Activated CD4-positive, alpha-beta T cell treated with anti-CD3 and anti-CD28 coated beads, Interleukin-2, amount 10 ng/mL, durations not matched to agents 7 days and 5 days (primary cell): ENCODE measurements at places on chromosomes 7 and 10.

DNA sequence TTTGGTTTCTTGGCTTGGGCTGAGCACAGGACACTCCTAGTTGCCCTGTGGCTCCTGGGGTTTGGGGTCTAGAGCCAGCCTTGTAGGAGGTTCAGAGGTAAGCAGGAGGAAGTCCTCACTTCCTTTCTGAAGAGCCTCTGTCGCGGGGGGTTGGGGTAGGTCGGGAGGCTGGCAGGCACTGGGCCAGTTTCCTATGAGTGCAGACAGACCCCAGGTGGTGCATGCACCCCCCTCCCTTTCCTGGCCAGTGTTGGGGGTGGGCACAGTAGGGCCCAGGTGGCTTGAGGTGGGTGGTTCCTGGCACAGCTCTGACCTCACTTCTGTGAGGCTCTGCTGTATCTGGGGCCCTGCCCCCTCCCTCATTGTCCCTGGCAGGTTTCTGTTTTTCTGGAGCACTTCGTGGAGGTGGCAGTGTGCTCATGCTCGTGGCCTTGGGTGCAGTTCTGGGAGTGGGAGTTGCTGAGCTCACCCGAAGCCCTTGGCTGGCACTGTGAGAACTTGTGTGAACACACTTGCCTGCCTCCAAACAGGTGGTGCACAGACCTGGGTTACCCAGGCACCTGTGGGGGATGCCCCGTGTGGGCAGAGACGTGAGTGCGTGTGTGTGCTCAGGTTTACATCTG, 1.8 kb downstream of the PALD1 start:
- H3K4me3 ChIP-seq: peak overlapping the region; percentile 39
- DNase-seq: peak; percentile 36
- H3K4me1 ChIP-seq: peaks cover 42% of the 10 kb centered on the region

- peaks cover 2% of the 10 kb centered on the region for H3K27me3 ChIP-seq
- no peaks in the 10 kb centered on the region for H3K36me3 ChIP-seq
- H3K4me3 ChIP-seq: no peak overlapping the region
- DNase-seq: no peak
These were observed 7.8 kb downstream of the RBP4 start for GRCh38 chr10:93593254-93593653.

DNA sequence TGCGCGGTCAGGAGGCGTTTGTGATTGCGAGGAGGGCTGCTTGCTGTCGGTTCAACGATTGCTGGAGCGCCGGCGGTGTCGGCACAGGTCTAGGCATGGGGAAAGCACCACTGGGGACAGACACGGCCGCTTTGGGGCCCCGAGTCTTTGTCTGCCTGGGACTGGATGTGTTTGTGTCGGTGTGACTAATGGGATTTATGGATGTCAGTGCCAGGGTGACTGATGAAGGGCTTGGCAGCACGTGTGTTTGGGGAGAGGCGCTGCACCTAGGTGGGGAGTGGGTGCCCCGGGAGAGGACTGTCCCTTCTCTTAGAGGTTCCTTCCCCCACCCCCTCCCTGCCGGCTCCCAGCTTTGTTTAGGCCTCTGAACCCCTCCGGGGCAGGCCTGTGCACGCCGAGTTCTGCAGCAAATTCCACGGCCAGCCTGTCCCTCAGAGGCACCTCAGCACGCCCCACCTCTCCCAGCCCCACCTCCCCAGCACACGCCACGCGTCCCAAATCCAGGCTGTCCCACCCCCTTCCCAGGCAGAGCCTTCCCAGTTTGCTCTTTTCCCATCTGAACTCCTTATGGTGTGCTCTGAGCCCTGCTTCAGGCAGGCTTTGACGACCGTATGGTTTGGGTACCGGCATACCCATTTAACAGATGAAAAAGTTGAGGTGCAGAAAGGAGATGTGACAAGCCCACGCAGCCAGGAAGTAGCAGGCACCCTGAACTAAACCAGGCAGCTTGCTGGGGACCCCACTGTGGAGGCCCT, 6.4 kb upstream of the TNRC18 start:
- peaks cover 66% of the 10 kb centered on the region for H3K27me3 ChIP-seq
- peaks cover 1% of the 10 kb centered on the region for H3K36me3 ChIP-seq
- H3K4me1 ChIP-seq: peaks cover 19% of the 10 kb centered on the region
- peak overlapping the region; percentile 62 for H3K27ac ChIP-seq

DNA sequence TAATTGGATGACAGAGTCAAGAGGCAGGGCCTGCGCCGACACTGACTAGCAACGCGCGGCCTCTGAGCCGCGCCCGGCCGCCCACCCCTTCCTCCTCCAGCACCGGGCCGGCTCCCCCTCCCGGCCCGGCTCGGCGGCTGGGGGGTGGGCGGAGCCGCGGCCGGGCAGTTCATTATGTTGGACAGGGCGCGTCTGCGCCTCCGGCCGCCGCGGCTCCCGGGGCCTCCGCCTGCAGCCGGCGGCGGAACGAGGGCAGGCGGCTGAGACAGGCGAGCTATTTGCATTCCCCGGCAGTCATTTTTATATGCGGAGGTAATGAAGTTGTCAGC, 106.7 kb downstream of the SNX10 start:
- no peak overlapping the region for H3K27ac ChIP-seq
- peaks cover 59% of the 10 kb centered on the region for H3K27me3 ChIP-seq
- peak overlapping the region; percentile 80 for H3K4me3 ChIP-seq
- peaks cover 1% of the 10 kb centered on the region for H3K36me3 ChIP-seq
- H3K4me1 ChIP-seq: peaks cover 13% of the 10 kb centered on the region
- no peak for DNase-seq

GRCh38 chr7:40876601-40877000, 741.8 kb downstream of the SUGCT start:
- H3K36me3 ChIP-seq: no peaks in the 10 kb centered on the region
- no peaks in the 10 kb centered on the region for H3K27me3 ChIP-seq
- H3K27ac ChIP-seq: no peak overlapping the region
- no peak overlapping the region for H3K4me3 ChIP-seq

- peak overlapping the region; percentile 24 for H3K4me3 ChIP-seq
- peaks cover 58% of the 10 kb centered on the region for H3K27me3 ChIP-seq
- DNase-seq: no peak
- peaks cover 11% of the 10 kb centered on the region for H3K4me1 ChIP-seq
These were observed 1.2 kb upstream of the UNCX start for GRCh38 chr7:1231214-1232102.

DNA sequence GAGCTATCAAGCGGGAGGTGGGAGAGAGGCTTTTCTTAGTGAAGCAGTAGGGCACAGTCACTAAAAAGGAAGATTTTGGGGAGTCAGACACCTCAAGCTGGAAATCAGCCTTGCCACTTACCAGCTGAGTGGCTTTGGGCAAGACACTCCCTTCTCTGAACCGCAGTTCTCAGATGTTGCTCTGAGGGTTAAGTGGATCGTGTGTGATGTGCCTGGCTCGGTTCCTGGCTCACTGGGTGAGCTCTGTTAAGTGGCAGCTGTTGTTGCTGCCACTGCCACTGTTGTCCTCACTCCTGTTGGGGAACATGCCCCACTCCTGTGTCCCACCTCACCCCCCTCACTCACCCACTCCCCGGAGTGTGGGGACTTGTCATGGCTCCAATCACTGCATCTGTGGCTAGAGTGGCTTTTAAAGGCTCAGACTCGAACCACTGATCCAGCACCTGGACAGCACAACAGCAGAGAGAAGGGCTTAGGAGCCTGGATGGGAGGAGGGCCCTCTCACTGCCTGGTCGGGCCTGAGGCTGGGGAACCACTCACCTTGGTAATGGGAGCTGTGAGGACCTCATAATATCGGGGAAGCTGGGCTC, 20.0 kb downstream of the PYROXD2 start:
- DNase-seq: no peak
- peaks cover 24% of the 10 kb centered on the region for H3K4me1 ChIP-seq
- H3K36me3 ChIP-seq: no peaks in the 10 kb centered on the region
- H3K27me3 ChIP-seq: no peaks in the 10 kb centered on the region
- H3K4me3 ChIP-seq: no peak overlapping the region

DNA sequence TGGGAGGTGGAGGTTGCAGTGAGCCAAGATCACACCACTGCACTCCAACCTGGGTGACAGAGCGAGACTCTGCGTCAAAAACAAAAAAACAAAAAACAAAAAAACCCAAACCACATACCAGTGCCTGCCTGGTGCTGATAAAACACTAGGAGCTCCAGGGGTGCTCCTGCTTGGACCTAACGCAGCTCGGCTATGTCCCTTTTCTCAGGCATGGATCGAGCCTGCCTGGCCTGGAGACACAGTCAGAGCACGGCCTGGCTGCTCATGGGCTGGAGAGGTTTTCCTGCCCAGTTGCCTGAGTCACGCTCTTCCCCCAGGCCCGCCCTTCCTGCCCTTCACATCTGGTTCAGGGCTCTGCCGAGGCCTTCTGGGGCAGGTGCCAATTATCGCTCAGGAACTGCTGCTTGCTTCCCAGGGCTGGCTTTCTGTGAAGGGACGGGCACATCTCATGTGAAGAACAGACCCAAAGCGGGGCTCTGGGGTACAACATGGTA, 12.6 kb upstream of the NPFFR1 start:
- no peak for DNase-seq
- H3K4me3 ChIP-seq: no peak overlapping the region

GRCh38 chr7:155619634-155620271, 24.7 kb upstream of the RBM33 start:
- no peak for DNase-seq
- peaks cover 5% of the 10 kb centered on the region for H3K36me3 ChIP-seq
- no peaks in the 10 kb centered on the region for H3K4me1 ChIP-seq
- H3K27ac ChIP-seq: no peak overlapping the region
- H3K27me3 ChIP-seq: peaks cover 6% of the 10 kb centered on the region

DNA sequence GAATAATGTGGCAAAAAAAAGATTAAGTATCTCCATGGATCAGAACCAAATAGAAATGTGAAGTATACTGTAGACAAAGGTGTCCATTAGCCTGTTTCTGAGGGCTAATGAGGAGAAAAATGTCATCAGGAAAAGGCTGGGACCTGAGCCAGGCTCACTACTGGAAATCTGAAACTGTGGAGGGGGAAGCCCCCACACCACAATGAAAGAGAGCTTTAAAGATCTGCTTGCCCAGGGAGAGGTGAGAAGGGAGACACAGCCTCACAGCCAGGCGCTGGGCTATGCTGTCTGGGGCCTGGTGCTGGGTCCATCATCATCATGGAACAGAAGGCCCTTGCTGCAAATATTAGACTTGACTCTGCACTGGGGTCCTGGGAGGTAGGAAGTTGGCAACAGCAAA, 90.4 kb downstream of the OSBPL3 start:
- H3K4me3 ChIP-seq: no peak overlapping the region
- DNase-seq: no peak
- H3K36me3 ChIP-seq: peaks cover 50% of the 10 kb centered on the region
- peaks cover 17% of the 10 kb centered on the region for H3K4me1 ChIP-seq
- no peaks in the 10 kb centered on the region for H3K27me3 ChIP-seq
